ENCODE measurements at places on chromosomes 5 and 9. TPM values are rescaled to one million over a fixed set of nuclear protein-coding genes. Genes with fewer than 3 reads are reported as not detected.

DNA sequence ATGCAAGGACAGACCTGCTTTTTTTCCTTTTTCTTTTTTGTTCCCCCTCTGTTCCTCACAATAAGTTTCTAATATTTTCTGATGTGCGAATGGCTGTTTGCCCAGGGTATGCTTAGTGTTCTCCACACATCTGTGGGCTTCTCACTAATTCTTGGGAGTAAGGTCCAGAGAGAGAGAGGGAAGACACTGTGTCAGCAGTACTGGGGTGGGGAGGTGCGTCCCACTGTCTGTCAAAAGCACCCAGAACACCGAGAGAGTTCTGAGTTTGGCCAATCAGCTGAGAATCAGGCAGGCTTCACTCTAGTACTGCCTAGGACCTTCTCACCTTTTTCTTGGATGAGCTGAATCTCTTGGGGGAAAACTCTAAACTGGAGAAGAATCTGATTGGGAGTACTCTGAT is 61.8 kb downstream of the ELL2 start:
- no peak for DNase-seq

DNA sequence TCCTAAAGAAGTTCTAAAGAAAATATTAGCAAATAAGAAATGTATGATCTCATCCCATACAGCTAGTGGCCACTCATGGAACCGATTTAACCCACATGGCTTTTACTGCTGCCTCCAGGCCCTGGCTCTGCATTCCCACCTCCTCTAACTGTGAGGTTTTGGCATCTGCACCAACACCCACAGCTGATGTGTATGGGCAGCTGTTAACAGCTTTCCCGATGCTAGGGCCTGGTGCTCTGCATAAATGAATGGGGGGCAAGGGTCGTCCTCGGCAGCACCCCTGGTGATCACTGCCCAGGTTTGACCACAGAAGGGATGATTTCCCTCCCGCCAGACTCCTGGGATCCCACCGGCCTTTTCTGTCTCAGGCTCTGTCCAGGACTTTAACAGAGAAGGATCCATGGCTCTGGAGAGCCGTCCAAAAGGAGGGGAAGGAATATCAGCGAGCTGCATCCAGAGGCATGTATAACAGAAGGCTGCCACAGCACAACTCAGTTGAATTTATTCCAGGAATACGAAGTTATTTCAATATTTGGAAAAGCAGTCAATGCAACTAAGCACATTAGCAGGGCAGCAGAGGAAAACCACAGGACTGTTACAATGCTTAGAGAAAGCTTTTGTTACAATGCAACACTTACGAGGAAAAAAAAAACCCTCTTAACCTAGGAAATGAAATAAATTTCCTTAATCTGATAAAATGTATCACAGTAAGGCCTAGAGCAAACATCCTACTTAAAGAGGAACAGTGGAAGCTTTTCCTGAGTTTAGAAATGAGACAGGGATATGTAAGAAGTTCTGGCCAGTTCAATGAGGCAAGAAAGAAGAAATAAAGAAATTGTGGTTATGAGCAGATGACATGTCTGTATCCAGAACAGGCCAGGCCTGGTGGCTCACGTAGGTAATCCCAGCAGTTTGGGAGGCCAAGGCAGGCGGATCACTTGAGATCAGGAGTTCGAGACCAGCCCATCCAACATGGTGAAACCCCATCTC is 63.1 kb downstream of the NACC2 start:
- no peak for DNase-seq

DNA sequence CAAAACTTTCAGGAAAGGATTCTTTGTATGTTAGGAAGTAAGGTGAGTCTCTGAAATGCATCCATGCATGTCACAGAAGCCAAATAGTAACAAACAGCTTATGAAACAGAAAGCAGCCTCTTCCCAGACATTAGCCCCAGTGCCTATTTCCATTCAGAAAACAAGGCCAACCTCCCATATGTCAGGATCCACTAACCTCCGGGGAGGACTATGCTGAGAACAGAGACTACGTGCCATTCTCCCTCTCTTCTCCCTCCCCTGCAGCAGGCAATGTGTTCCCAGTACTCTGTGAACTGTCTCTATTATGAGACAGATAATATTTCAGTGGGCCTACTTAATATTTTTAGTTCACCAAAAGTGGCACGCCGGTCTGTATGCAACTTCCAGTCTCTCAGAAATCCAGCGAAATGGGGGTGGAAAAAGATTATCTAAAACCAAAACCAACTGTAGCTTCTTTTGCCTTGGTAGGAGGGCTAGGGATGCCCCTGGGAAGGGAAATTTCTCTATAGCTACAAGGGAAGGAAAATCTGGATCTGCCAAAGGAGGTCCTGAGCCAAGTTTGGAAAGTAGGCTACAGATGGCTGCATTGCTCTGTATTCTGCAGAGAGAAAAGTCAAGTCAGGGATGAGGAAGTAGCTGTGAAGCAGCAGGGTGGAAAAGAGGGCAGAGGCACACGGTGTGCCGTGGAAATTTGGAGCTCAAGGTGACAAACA is 42.0 kb downstream of the VLDLR start:
- no peak for DNase-seq

DNA sequence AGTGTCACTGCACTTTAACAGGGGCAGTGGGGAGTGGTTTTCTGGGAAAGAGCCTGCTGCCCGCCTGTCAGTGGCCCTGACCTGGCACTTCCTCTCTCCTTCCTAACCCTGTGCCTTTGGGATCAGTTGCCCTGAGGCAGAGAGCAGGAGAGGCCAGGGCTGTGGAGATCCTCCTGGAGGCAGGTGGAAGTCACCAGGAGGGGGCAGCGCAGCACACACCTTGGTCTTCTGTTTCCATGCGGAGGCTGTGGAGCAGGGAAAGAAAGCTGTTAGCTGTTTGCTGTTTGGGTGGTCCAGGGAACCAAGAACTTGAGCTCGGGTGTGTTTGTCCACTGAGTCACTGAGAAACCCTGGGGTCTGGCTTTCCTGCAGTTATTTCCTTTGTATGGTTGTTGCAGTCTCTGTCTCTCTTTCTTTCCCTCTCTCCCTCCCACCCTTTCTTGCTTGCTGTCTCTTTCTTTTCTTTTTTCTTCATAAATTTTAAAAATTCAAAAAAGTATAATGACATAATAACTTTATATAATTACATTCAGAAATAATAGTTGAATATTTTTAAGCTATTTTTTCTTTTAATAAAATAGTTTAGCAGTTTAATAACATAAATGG is 28.1 kb downstream of the NTRK2 start:
- DNase-seq: peak; percentile 59

DNA sequence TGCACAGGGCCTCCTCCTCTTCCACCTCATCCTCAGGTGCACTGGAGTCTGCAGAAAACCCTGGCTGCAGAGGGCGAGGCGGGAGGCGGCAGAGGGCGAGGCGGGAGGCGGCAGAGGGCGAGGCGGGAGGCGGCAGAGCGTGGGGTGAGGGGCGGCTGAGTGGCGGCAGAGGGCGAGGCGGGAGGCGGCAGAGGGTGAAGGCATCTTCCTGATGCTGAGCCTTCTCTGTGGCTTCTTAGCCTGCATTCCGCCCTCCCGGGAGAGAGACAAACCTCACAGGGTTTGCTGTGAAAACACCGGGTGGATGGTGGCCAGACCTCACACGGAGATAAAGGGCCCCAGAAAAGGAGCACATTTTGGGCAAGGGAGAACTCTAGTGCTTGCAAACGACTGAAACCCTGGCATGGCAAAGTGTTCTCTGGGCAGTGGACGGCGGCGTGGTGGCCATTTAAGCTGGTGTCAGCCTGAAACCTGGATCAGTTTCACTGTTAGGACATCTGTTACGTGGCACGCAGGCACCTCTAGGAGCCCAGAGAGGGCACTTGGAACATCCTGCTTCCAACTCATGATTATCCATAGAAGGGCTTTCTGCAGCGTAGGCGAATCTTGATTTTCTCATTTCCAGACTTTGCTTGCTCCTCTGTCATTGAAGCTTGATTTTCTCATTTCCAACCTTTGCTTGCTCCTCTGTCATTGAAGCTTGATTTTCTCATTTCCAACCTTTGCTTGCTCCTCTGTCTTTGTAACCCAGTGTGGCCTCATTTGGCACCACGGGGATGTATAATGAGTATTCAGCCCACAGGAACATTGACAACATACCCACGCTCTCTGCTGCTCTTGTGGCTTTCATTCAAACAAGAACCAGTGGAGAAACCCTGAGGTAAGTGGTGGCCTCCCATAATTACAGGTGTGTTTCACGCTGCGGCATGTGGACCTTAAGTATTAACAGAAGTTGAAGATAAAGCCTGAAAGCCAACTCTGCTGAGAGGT is 16.3 kb upstream of the PLEKHG4B start:
- no peak for DNase-seq

- DNase-seq: no peak
Measured at GRCh38 chr5:35954175-35954574, 15.8 kb upstream of the CAPSL start.

GRCh38 chr5:92544036-92544435 is 1037.0 kb downstream of the NR2F1-AS1 start:
- no peak for DNase-seq

DNA sequence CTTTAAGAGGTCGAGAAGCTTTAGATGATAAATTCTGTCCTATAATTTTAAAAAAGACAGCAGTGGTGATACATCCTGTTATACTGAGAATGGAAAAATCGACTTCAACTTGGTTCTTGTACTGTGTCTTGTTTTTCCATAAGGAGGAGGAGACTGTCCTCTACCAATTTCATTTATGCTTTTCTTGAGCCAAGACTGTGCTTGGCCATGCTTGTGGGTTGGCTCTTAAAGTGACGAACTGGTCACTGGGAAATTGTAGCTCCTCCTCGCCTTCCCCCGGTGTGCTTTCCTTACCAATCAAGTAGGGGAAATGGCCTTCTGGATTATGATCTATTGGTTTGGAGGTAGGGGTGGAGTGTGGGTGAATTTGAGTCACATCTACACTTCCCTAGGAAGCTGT is 67.1 kb upstream of the HSPB3 start:
- no peak for DNase-seq

- no peak for DNase-seq
Measured at GRCh38 chr9:754150-754931, 87.2 kb upstream of the DMRT1 start.

- DNase-seq: no peak
Measured at GRCh38 chr9:133089271-133089671, 27.5 kb downstream of the CEL start.

- DNase-seq: no peak
Measured at GRCh38 chr5:643811-644271, 31.7 kb downstream of the CEP72 start.

GRCh38 chr9:121564504-121565260 is 65.0 kb upstream of the GGTA1 start:
- no peak for DNase-seq

DNA sequence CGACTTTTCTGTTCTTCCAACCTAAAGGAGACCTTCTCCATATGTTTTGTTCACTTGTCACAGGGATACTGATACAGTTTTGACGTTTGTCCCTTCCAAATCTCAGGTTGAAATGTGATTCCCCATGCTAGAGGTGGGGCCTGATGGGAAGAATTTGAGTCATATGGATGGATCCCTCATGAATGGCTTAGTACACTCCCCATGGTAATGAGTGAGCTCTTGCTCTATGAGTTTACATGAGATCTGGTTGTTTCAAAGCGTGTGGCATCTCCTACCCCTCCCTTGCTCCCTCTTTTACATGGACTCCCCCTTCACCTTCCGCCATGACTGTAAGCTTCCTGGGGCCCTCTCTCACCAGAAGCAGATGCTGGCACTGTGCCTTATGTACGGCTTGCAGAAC is 6.9 kb downstream of the PIP5K1B start:
- DNase-seq: no peak

- no peak for DNase-seq
Measured at GRCh38 chr5:169649486-169649885, 12.4 kb downstream of the DOCK2 start.

DNA sequence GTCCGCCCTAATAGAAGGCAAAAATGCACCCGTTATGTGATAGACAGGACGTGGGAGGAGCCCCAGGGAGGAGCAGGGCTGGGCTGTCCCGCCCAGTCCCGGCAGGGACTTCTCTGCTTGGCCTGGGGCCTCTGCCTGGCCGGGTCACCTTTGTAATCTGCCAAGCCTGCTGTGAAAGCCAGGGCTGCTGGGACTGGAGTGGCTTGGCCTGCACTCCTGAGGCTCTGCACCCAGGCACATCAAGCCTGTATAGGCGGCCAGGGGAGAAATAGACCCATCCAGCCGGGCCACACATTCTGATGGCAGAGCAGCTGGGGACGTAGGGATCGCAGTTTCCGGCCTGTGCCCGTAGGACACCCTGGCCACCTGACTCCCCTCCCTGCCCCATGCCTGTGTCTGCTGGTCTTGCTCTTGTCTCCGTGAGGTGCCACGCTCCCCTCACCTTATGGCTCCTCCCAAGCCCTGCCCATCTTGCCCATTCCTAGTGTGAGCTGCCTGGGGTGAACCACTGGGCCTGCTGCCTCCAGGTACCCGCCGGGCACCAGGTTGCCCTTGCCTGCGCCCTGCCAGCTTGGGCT is 28.1 kb downstream of the DYNC2I2 start:
- no peak for DNase-seq

- no peak for DNase-seq
Measured at GRCh38 chr9:112218908-112219307, 43.8 kb upstream of the SUSD1 start.

GRCh38 chr5:180331647-180331950 is 21.5 kb downstream of the GFPT2 start:
- no peak for DNase-seq

- DNase-seq: no peak
Measured at GRCh38 chr5:74649421-74649973, 9.0 kb upstream of the ENC1 start.

GRCh38 chr9:114936581-114936980 is 6.2 kb upstream of the TNFSF8 start:
- no peak for DNase-seq

DNA sequence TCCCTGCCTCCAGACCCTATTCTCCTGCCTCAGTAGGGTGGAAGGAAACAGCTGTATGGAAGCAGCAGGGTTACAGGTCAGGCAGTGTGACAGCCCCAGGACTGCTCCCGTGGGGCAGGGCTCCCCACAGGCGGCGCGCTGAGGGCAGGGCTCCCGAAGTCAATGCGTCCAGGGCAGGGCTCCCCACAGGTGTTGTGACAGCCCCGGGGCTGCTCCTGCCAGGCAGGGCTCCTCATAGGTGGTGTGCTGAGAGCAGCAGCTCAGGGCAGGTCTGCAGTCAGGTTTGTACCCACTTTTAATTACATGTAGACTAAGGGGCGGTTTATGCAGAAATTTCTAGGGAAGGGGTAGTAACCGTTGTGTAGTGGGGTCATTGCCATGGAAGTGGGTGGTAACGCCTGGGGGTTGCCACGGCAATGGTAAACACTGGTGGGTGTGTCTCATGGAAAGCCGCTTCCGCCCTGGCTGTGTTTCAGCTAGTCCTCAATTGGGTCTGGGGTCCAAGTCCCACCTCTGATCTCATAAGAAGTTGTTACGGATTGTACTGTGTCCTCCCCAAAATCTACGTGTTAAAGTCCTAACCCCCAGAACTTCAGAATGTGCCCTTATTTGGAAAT is 16.7 kb upstream of the TERT start:
- no peak for DNase-seq

GPR107 gene
- total RNA-seq: 42.8 TPM

WHRN gene
- 8.9 TPM for total RNA-seq

ANKRD34B gene
- 0.05 TPM for total RNA-seq

IL5 gene
- total RNA-seq: not detected

PTGES gene
- total RNA-seq: 1.1 TPM

HTR4 gene
- not detected for total RNA-seq

LRRTM2 gene
- total RNA-seq: 1.3 TPM

Data from neural crest cell (in vitro differentiated cells).